ENCODE measurements at places on chromosomes 2 and 18.
A peak's percentile ranks its signal among the peaks of the same experiment; 100 is the strongest.

GRCh38 chr2:118449401-118449800 lies 361.1 kb downstream of the INSIG2 start:
- DNase-seq = no peak

GRCh38 chr2:60627412-60627811 lies 74.0 kb upstream of the BCL11A start:
- no peak for DNase-seq

- no peak for DNase-seq
Observed at GRCh38 chr2:152961351-152961750, 242.9 kb downstream of the ARL6IP6 start.

DNA sequence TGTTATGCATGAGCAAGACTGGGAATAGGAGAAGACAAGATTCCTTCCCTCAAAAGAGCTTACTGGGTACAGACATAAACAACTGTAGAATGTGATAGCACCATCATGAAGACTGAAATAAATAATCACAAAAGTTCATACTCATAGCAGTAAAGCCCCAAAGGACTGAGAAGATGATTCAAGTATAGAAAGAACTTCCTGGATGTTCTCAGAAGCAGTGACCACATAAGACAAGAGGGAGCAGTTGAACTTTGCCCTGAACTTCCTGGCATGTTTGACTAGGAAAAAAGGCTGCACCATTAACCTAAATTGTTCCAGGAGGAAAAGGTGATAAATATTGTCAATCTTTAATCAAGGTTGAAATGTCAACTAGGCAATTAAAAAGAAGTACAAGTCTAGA lies 57.8 kb upstream of the CCDC141 start:
- no peak for DNase-seq

DNA sequence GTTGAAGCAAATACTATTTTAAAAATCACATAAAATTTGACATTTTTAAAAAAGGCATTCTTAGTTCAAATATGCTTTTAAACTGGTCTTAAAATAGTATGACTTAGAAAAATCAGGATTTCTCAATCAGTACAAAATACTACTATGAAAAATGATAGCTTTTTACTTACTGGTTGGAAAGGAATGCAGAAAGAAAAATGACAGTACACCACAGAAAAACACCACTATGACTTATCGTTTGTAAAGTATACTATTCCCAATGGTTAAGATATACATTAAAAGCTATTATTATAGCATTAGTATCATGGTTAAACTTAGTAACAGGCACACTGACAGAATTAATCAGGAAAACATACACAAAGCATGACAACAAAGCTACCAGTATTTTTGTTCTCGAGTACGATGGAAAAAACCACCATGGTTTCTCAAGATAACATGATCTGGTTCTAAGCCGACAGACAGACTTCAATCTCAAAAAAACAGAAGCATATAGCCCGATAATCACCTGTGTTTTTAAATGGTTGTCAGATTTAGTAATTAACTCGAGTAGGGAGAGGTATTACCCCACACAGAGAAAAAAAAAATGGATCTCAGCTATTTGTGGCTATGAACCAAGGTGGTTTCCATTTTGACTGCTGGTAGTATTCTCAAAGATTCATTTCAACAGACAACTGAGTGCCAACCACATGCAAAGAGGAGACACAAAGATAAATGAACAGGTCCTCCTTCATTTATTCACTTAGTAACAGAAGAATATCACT lies 39.1 kb downstream of the CUL3 start:
- no peak for DNase-seq

GRCh38 chr18:79532313-79533007 lies 136.7 kb downstream of the NFATC1 start:
- DNase-seq = no peak

GRCh38 chr2:7570247-7570646 lies 653.0 kb downstream of the RNF144A start:
- DNase-seq = no peak

DNA sequence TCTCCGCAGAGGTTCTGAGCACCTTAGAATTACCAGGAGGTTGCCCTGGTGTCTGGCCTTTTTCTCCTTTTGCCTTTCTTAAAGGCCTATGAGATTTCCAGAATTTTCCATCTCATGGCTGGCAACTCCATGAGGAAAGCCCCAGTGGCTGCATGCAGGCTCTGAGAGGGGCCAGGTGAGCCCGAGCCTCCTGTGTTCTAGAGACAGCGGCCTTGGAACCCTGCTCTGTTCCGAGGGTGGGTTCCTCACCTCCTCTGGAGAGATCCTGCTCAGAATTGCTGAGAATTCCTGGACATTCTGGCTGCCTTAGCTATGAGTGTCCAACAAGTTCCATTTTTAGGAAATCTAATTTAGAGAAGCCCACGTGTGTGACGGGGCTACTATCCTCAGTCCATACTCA lies 35.7 kb upstream of the HPCAL1 start:
- no peak for DNase-seq

- no peak for DNase-seq
Observed at GRCh38 chr18:77763530-77764145, 514.0 kb downstream of the GALR1 start.

DNA sequence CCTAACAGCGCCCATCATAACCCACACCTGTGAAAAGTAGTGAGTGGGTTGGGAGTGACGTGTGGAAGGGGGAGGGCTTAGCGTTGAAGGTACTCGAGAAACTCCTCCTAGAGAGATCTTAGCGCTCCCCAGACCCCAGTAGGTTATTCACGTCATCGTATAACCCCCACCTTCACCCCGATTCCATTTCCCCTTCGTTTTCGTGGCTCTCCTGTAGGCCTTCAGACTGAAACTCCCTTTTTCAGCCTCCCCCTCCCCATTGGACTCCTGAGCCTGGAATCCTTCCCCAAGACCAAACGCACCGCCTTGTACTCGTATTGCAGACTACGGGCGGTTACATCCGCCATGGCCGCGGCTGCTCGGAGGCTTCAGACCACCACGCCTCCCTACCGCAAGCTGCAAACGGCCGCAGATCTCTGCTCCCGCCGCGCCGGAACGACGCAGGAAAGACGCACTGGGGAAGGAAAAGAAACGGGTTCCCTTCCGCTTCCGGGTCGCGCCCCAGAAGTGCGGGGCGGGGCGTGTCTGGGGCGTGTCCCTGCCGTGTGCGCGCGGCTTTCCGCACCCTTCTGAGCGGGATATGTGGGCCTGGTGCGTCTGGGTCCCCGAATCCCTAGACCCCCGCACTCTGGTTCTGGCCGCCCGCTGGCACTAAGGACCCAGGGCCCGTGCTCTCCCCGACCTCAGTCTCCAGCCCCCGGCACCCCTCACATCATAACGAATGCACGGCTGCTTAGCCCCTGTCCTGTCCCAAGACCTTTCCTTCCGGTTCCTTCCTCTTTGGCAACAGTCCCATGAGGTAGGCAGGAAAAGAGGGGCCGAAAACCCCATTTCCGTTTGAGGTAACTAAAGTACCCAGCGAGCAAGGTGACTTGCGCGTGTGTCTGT lies at the start of gene SNRNP200:
Gene SNRNP200 (minus strand): TSS at position 456 of the 888 bp plus-strand sequence. CDS start 109 bp downstream, at position 347.
- DNase-seq = peak; percentile 81

- DNase-seq = no peak
Observed at GRCh38 chr2:231280846-231281245, 82.4 kb downstream of the ARMC9 start.

- DNase-seq = no peak
Observed at GRCh38 chr18:12658426-12659138, 675 bp upstream of the SPIRE1 start.

- DNase-seq = no peak
Observed at GRCh38 chr2:25256488-25256875, 85.2 kb downstream of the DNMT3A start.

GRCh38 chr2:48905696-48906095 lies 150.2 kb upstream of the LHCGR start:
- DNase-seq = no peak

DNA sequence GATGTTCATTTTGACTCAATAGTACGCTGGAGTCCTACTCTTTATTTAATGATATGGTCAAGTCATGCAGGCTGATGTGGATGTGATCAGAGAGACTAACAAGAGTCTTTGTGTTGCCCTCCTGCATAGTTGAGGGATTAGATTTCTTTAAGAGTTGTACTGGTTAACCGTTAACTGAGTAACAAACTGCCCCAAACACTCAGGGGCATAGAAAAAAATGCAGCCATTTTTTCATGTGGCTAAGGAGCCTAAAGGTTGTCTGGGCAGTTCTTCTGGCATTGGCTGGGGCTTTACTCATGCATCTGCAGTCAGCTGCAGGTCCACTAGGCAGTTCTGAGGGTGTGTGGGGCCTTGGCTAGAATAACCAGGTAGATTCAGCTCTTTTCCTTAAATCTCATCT lies 32.5 kb downstream of the DOCK10 start:
- no peak for DNase-seq

DNA sequence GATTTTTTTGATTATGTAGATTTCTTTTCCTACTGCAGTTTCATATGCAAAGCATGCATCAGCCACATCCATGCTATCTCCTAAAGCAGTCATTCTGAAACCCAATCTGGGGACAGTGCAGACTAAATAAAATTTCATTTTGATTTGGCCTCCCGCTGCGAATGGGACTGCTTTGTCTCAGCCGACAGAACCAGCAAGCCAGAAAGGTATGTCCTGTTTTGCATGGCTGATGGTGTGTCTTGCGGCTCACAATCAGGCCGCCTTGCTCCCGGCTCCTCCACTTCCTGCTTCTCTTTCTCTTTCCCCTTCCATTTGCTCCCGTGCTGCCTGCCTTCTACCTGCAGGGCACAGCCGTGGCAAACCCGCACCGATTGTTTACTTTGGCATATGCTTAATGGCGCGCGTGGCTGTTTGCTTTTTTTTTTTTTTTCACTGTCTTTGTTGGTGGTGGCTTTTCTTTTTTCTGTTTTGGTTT lies 419.6 kb upstream of the POU3F3 start:
- no peak for DNase-seq

- no peak for DNase-seq
Observed at GRCh38 chr2:152701198-152701597, 16.1 kb downstream of the PRPF40A start.

DNA sequence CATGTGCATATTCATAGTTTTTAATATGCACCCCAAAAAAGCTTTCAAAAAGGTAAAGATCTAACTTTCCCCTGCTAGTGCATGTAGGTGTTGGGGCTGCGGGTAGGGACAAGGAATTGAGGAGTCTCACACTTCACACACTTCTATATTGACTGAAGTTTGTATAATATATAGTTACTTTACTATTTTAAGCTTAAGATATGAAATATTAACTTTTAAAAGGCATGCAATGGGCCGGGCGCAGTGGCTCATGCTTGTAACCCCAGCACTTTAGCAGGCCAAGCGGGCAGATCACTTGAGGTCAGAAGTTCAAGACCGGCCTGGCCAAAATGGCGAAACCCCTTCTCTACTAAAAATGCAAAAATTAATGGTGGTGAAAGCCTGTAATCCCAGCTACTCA lies 109.1 kb upstream of the SH3BP4 start:
- DNase-seq = no peak

DNA sequence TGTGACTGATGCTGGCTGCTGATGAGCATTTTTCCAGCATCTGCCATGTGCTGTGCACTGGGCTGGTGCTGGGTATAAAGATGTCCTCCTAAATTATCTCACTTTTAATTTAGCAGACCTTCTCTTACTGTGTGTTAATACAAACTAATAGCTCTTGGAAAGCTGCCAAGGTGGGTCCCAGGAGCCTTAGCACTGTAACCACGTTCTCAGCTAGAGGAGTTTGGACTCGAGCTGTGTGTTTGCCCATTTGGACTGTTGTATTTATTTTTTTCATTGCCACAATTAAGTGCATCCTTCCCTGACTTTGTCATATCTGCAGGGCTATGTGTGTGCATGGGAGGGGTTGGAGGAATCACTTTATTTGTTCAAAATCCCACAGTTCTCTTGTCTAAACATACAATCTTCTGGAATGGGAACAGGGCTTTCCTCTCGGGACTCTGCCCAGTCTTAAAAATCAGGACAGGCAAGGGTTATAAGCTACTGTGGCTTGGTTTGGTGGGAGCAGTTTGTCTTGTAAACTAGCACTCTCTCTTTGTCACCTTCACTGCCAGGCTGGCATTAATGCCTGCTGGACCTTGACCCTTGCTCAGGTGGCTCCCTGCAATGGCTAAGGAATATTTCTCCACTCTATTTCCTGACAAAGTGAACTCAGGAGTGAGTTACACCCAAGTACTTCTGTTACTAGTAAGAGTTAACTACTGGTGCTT lies 129.7 kb upstream of the MGAT5 start:
- no peak for DNase-seq

GRCh38 chr18:10235661-10235952 lies 218.8 kb upstream of the APCDD1 start:
- DNase-seq = no peak

GRCh38 chr2:188984065-188984491 lies 9.9 kb downstream of the COL3A1 start:
- DNase-seq = peak; percentile 1

GRCh38 chr2:43199492-43200488 lies 26.6 kb downstream of the ZFP36L2 start:
- no peak for DNase-seq

DNA sequence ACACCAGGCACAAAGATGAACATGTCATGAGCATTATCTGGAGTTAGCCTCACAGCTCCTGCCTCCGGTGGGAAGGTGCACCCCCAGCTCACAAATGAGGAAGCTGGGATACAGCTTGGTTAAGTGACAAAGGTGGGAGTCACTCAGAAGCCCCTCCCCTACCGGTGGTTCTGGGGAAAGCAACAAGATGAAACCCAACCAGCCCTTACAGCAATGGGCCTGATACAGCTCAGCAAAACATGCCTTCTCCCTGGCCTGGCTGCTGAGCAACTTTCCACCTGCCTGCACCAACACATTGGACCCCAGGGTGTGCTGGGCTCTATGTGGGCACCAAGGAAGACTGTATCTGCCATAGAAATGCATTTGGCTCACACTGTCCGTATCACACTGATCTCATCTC lies 113.2 kb downstream of the GYPC start:
- no peak for DNase-seq

GRCh38 chr2:27772804-27773203 lies 1.3 kb downstream of the MRPL33 start:
- no peak for DNase-seq

DNA sequence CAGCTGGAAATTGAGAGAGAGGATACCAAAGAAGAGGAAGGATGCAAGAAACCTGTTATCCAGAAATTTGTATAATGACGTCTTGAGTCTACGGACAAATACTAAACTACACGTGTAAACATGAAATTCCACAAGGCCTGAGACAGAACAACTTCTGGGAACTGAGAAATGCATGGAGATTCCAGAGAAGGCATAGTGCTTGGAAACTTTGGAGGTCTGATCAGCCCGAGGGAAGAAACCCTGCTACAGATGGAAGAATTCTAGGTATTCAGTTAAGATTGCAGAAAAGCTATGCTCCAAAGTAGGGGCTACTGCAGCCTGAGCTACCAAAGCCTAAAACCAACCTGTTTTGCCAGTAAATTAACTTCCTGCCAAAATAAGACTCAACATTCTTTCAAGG lies 120.4 kb downstream of the PDCL3 start:
- no peak for DNase-seq

- no peak for DNase-seq
Observed at GRCh38 chr2:133652398-133652797, 84.1 kb upstream of the NCKAP5 start.
